ENCODE measurements at places on chromosomes 3 and 15. TPM values are rescaled to one million over a fixed set of nuclear protein-coding genes. Genes with fewer than 3 reads are reported as not detected.

Gene PROS1
- total RNA-seq, result 2.5 TPM

Gene GAP43
- total RNA-seq, result 21.9 TPM

Gene IGF2BP2
- 114 TPM for total RNA-seq

Gene CDHR4
- 0.50 TPM for total RNA-seq

DNA sequence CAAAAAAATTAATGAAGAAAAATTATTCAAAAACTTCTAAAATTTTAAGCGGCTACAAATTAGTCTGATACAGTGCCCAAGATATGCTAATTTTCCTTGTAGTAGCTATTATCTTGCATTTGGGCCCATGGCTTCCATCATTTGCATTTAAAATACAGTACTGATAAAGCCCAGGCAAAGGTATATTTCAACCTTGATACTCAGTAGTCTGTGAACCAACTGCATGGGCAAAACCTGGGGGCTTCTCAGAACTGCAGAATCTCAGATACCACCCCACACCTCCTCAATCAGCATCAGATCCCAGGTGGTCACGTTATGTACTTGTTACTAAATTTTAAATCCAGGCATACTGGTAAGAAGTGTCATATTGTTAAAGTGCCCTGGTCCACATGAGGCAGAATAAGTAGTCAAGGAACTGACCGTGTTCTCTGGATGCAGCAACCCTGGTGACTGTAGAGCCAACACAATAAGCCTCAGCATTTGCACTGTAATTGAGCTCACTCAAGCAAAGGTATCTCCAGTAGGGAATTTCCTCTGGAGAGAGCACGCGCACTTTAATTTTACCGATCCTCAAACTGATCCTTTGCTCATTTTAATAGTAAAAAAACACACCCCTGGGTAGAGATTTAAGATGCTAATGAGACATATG lies 31.9 kb downstream of the ZNF385D start:
- H3K4me3 ChIP-seq, result no peak overlapping the region
- no peak for DNase-seq
- H3K27me3 ChIP-seq, result no peaks in the 10 kb centered on the region
- H3K27ac ChIP-seq, result no peak overlapping the region

GRCh38 chr3:174318181-174318580 lies 541.0 kb upstream of the NAALADL2 start:
- H3K4me1 ChIP-seq, result peaks cover 3% of the 10 kb centered on the region
- H3K4me3 ChIP-seq, result no peak overlapping the region
- H3K27me3 ChIP-seq, result no peaks in the 10 kb centered on the region
- DNase-seq, result no peak
- H3K27ac ChIP-seq, result no peak overlapping the region

DNA sequence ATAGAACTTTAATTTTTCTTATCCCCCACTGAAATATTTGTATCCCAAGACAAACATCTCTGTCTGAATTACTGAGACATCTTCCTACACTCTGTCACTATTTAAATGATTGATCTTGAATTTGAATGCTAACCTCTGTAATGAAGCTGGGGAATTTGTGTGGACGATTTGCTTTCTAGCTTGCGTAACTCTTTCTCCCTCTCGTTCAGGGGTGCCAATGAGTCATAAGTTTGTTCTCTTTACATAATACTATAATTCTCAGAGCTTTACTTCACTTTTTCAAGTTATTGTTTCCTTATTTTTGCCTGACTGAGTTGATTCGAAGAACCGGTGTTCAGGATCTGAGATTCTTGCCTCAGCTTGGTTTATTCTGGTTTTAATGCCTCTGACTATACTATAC lies 783.3 kb upstream of the CADM2 start:
- no peak overlapping the region for H3K4me3 ChIP-seq
- H3K4me1 ChIP-seq, result no peaks in the 10 kb centered on the region
- no peaks in the 10 kb centered on the region for H3K27me3 ChIP-seq
- H3K36me3 ChIP-seq, result no peaks in the 10 kb centered on the region
- H3K27ac ChIP-seq, result no peak overlapping the region

DNA sequence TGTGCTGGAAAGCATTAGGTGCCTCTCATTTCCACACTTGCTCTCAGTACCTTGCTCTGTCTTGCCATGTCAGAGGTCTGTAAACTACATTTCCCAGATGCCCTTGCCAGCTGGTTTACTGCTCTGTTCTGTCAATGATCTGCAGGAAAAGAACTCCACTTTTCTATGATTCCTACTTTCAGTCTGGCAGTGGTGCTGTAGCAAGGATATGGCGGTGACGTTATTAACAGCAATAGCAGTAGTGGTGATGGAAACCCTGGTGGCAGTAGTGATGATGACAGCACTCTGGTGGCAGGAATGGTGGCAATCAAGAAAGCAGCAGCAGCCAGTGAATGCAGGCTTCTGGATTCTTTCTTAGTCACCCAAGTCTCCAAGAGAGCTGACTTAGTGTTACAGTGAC lies 665.2 kb downstream of the DIPK2A start:
- H3K27ac ChIP-seq, result no peak overlapping the region
- DNase-seq, result peak; percentile 9
- H3K4me1 ChIP-seq, result no peaks in the 10 kb centered on the region
- no peaks in the 10 kb centered on the region for H3K27me3 ChIP-seq
- no peak overlapping the region for H3K4me3 ChIP-seq
- no peaks in the 10 kb centered on the region for H3K36me3 ChIP-seq

DNA sequence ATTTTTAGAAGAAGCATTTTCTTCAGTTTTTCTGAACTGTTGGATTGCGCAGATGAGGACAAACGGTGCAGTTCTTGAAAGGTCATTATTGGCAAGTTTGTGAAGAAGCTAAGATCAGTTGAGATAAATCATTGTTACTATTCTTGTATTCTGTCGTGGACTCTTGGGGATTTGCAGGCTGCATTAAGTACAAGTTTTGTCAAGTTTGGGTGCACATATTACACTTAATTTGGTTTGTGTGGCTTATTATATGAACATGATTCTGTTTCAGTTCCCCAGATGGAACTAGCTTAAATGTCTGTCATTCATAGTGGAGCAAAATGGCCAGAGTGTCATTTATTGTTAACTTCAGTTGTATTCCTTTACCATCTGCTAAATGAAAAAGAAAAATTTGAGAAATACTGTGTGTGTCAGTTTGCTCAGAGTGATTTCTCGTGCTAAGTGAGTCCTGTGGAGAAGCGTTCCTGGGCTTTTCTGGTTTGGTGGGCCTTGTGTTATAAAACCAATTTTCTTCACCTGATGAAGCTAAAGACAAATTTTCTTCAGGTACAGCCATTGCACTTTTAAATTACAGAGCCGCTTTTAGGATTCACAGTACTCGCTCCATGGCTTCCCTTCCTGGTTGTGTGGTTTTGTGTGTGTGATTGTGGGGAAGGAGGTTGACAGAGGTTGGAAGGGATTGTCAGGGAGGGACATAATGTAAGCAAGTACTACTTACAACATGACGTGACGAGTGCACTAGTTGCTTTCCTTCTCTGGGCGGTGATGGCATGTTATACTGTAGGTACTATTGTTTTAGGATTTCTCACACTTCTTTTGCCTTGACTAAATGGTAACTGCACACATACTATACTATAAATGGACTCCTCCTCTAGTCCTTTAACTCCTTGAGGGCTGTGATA lies 1.7 kb downstream of the AKAP13 start:
- H3K36me3 ChIP-seq, result no peaks in the 10 kb centered on the region
- no peaks in the 10 kb centered on the region for H3K27me3 ChIP-seq
- DNase-seq, result no peak

- H3K4me1 ChIP-seq, result peaks cover 2% of the 10 kb centered on the region
- H3K4me3 ChIP-seq, result no peak overlapping the region
- no peaks in the 10 kb centered on the region for H3K27me3 ChIP-seq
- no peak for DNase-seq
- H3K27ac ChIP-seq, result no peak overlapping the region
- no peaks in the 10 kb centered on the region for H3K36me3 ChIP-seq
Measured at GRCh38 chr15:80434926-80435720, 30.9 kb downstream of the ARNT2 start.

DNA sequence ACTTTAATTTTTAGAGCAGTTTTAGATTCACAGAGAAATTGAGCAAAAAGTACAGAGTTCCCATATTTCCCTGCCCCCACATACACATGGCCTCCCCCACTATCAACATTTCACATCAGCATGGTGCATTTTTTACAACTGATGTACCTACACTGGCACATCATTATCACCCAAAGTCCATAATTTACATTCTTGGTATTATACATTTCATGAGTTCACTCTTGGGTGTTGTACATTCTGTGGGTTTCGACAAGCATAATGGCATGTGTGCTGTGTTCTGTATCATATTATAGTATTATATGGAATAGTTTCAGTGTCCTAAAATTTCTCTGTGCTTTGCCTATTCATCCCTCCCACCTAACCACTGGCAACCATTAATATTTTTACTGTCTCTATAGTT lies 419.8 kb upstream of the THBS1 start:
- H3K27ac ChIP-seq, result no peak overlapping the region
- no peaks in the 10 kb centered on the region for H3K36me3 ChIP-seq
- no peak overlapping the region for H3K4me3 ChIP-seq
- H3K27me3 ChIP-seq, result peaks cover 1% of the 10 kb centered on the region
- DNase-seq, result no peak
- H3K4me1 ChIP-seq, result no peaks in the 10 kb centered on the region

DNA sequence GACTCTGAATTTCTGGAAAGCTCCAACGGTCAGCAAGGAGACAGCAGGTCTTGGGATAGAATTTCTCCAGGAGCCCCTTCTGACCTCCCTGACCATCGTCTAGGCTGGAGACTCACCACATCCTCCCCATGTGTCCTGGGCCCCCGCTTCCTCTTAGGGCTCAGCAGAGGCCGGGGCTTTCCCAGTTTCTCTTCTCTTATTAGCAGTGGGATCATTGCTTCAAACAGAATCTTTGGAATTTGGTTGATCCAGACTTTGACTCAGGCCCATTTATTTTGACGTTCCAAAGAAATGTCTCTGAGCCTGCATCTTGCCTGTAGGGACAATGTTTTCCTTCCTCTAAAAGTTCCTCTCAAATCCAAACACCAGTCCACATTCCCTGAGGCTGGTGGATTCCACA lies 38.4 kb upstream of the SLC6A6 start:
- H3K27ac ChIP-seq, result no peak overlapping the region
- no peaks in the 10 kb centered on the region for H3K36me3 ChIP-seq
- H3K27me3 ChIP-seq, result no peaks in the 10 kb centered on the region
- no peak overlapping the region for H3K4me3 ChIP-seq
- peaks cover 4% of the 10 kb centered on the region for H3K4me1 ChIP-seq
- DNase-seq, result no peak

Measured in H1 (cell line).